ENCODE measurements at places on chromosomes 2 and 18.

DNA sequence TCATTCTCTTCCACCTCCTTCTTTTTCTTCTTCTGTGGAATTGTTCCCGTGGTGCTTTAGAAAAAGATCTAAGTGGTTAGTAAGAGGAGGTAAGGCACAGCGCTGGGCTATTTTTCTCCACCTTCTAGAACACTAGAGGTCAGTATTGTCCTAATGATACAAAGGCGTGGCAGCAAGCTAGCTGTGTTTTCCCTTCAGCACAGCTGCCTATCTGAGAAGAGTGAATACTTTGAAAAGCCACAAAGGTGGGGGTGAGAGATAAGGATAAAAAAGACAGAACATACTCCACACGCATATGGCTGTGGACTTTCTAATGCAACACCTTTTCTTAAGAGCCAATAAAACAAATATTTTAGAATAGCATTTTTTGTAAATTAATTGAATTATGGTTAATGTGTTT lies 2.1 kb downstream of the CNTNAP5 start:
- peak; percentile 48 for DNase-seq

DNA sequence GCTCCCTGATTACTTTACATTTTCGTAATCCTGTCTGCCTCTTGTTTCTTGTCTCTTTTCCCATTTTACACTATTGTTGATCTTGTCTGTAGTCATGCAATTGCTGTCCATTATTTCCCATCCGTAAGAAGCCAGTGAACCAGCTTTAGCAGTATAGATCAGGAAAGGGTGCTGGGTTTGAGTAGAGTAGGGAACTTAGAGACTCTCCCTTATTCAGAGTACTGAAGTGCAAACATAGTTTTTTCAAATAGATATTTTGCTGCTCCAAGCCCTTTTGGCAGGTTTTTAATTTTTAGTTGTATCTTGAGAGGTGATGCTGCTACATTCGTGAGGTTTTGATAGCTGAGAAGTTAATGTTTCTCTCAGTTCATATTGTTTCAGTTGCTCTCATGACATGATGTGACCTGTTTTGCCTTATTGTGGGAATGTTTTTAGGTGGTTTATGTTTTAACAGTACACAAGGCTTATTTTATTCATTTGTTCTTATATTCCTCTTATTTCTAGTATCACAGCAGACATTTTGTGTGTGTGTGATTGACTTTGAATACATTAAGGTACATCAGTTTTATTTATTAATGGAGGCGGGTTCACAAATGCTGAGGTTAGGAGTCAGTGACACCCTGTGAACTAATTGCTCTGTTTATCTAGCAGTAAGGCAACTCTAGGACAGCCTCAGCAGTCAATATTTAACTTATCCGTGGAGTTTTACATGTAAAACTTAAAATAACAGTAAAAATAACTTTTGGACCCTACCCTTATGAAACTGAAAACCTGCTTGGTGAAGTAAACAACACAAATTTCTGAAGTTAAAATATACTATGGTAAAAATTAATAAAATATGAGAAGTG lies 118.4 kb downstream of the ZNF407 start:
- no peak for DNase-seq

DNA sequence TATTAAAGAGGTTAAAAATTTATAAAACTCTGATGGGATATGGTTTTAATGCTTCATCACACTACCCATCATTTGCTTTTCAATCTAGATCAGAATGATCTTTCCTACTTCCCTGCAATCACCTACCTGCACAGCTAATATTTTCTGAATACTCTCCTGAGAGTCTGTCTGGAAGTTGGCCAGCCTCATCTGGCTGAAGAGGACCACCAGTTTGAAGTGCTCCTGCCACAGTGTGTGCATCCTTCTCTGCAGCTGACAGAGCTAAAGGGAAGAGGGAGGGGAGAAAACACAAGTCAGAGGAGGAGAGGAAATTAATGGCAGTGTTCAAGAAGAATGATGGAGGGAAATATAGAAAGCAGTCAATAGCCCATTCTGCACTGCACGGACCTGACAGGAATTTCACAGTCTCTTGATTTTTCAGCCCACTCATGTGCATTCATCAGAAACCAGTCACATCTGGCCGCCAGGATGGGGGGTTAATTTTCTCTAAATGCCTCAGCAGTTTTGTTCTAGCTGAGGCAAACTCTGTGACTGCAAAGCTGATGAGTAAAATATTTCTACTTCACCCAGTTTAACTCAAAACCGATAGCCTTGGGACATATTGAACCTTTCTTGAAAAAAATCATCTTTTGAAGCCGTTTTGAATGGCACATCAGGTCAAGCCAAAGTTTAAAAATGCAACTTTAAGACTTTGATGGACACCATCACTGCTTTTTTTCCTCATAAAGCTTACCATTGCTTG lies 201.8 kb upstream of the KLHL14 start:
- peak; percentile 12 for DNase-seq

DNA sequence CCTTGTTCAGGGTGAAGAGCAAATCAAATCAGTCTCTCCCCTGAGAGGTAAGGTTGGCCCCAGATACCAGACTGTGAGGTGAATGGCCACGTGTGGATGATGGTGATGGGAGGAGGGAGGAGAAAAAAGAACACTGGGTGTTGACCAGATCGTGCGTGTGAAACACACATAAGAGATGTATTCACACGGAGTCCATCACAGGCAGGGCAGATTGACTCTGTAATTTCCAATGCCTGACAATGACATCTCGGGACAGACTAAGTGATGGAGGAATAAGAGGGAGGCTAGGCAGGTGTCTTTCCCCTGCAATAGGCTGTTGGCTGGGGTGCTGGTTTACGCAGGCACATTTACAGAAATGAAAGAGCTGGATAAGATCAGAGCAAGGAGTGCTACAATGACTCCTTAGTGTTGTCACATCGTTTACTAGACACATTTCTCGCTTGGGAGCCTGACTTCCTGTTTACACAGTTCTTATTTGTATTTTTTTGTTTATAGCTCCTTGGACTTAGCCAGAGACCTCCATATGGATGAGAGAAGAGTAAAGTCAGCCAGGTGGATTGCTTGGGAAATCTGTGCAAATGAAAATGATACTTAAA lies 43.1 kb downstream of the CPO start:
- DNase-seq, result no peak

- peak; percentile 45 for DNase-seq
Measured at GRCh38 chr18:49094136-49094535, 143.4 kb upstream of the SMAD7 start.

- peak; percentile 94 for DNase-seq
Measured at GRCh38 chr18:3771121-3771971, 321.4 kb downstream of the TGIF1 start.

DNA sequence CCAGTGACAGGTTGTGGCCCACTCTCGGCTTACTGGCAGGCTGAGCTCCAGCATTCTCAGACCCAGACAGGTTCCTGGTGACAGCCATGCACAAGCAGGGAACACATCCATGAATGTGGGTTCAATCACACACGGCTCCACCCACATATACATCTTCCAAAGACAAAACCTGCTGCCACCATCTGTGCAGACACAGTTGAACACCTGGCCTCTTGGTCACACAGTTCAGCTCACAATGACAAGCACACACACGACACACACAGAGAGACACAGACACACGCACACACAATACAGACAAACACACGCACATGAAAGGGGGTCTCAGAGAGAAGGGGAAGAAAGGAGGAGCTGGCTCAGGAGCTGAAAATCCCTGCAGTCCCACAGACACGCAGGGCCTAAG lies 32.1 kb upstream of the PTMA start:
- no peak for DNase-seq

- no peak for DNase-seq
Measured at GRCh38 chr2:44285174-44285573, 9.9 kb downstream of the SLC3A1 start.

GRCh38 chr2:233953087-233953801 lies 36.1 kb downstream of the TRPM8 start:
- DNase-seq, result no peak

DNA sequence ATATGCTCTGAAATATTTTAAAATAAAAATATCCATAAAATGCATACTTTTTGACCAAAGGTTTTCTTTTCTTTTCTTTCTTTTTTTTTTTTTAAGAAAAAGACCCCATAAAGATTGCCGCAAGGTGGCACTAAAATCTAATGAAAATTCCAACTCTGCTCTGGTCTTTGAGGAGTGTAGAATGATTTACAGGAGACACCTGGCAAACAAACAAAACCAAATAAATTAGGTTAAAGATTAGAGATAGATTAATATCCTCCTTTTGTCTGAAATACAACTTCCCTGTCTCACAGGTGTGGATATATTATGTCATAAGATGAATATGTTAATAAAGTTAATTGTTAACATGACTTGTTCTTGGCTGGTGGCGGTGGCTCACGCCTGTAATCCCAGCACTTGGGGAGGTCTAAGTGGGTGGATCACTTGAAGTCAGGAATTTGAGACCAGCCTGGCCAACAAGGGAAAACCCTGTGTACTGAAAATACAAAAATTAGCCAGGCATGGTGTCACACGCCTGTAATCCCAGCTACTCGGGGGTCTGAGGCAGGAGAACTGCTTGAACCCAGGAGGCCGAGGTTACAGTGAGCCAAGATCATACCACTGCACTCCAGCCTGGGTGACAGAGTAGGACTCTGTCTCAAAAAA lies 3.5 kb upstream of the RHOB start:
- peak; percentile 56 for DNase-seq

DNA sequence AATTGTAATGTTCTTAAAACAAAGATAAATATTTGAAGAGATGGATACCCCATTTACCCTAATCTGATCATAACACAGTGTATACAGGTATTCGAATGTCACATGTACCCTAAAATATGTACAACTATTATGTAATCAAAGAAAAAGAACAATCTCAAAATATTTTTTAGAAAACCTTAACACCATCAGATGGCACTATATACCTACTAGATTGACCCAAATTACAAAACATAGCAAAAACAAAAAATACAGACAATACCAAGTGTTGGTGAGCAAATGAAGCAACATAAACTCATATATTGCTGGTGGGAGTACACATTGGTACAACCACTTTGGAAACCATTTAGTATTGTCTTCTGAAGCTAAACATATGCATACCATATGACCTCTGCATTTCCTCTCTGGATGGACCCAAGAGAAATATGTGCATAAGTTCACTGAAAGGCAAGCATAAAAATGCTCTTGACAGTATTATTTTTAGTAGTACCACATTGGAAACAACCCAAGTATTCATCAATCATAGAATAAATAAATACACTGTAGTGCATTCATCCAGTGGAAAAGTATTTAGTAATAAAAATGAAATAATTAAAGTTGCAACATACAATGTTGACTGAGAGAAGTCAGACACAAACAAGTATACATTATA lies 55.8 kb downstream of the GDF7 start:
- DNase-seq, result peak; percentile 13

DNA sequence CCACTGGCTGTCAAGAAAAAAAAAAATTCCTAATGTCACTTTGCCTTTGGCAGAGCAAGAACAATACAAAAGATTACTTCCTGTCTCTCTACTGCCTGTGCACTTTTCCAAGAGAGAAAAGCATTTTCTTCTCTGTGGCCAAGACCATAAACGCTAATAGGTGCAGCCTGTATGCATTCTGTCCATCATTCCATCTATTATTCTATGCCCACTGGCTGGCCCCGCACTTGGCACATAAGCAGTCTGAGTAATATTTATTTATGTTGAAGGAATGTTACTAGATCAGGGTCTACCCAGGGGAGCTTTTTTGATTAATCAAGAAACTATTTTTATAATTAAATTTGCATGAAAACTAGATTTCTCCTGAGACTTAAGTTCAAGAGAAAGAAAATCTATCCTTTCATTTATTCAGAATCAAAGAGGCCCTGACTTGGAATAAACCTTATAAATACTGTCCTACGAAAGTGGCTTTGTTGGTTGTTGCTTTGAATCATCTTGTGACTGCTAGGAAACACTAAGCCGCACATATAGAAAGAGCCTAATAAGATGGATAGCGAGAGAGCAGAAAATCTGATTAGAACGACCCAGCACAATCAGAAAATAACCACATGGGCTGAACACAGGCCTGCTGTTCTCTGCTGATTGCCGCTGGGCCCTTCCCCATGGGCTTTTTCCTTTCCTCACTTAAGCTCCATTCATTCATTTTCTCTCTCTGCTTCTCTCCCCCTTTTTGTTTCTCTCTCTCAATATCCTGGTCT lies 59.4 kb downstream of the MMADHC start:
- peak; percentile 3 for DNase-seq

GRCh38 chr2:101779656-101780055 lies 82.1 kb downstream of the MAP4K4 start:
- DNase-seq, result no peak

- no peak for DNase-seq
Measured at GRCh38 chr2:75157435-75157834, 41.9 kb downstream of the TACR1 start.

DNA sequence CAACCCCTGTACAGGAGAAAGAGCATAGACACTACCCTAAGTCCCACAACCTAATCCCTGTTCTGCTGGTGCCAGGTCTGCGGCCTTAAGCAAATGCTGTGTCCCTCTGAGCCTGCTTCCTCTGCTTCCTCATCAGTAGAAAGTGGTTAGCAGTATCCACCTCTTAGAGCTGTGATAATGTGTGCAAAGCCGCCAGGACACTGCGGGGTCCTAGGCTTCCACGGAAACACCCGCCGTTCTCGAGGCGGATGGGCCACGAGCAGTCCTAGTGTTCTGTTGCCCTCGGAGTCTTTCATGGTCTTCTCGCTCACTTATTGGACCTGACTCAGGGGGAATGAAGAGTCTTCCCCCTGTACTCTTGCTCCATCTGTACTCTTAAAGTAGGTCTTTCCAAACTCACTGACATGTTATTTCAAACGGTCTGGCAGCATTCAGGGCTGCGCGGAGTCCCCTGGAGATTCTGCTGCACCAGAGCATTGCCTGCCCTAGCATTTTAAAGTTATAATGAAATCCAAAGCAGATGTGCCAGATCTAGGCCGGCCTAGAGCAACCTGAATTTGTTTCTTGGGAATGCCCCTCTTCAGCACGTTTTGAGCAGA lies 107.2 kb upstream of the ZNF236 start:
- no peak for DNase-seq

DNA sequence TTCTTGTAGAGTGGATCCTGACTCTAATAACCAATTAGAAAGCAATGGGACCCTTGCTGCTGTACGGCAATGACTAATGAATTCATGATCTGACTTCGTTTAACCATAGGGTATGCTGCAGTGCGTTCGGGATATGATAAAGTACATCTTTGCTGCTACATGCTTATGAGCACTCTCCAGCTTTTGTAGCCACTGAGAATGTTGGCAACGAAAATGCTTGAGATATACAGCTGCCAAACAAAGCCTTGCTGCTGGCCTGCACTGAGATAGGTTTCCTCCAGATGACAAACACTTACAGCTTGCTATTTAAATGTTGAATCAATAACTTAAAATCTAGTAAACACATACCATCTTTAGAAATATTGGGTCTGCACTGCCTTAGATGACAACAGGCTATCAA lies 372.4 kb upstream of the SLC8A1 start:
- no peak for DNase-seq

DNA sequence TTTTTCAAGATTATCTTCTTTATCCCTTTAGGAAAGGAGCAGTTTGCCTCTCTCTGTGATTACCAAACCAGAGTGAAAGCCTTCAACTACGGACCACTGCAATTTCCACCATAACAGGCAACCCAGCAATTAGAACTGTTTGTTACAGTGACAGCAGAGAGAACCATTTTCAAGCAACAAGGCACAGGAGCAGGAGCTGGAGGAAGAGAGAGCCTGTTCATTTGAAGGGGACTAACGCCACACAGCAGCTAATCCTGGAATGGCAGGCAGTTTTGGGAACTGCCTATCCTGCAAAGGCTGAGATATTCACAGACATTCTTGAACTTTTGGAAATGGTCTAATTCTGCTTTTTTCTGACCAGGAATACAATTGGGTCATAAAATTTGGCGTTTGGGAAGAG lies 1541.9 kb upstream of the PIK3C3 start:
- peak; percentile 57 for DNase-seq

Measured in fibroblast of skin of right biceps (primary cell).